CD8-positive, alpha-beta memory T cell (primary cell): ENCODE measurements at places on chromosomes 5 and 9.

GRCh38 chr9:133246991-133247390 lies 28.0 kb downstream of the ABO start:
- no peak for DNase-seq

- DNase-seq = no peak
Measured at GRCh38 chr9:36833954-36834353, 200.1 kb downstream of the PAX5 start.

DNA sequence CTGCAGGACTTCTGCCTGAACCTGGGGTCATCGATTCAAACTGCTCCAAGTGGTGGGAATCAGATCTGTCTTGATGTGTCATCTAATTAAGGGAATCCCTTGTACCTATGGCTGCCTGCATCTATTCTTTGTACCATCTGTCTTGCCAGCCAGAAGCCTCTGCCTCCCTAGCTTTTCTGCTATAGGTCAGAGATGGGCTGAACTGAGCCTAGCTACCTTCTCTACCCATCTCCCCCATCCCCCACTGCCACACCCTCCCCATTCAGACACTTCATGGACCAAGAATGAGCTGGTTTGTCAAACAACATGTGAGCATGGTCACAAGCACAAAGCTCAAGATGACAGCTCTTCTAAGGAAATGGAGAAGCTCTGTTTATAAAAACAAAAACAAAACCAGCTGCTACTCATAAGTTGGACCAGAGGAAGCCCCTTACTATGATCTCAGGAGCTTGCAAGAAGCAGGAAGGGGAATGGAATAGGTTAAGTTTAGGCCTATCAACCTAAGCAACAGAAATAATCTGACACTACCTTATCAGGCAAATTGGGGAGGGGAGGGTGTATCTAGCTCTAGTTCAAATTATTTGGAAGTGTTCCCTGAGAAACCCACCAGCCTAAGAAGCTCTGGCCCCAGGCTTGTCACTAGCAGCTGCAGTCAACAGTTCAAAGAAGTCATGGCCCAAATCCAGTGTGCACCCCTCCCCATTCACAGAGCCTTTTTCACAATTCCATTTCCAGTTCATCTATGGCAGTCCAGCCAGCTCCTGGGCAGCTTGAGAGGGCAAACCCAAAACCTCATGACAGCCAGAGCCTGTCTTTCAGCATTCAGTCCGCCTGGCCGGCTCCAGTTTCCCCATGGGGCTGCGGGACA lies 29.9 kb downstream of the SKP1 start:
- no peak for DNase-seq

GRCh38 chr9:112532427-112532826 lies 45.8 kb downstream of the KIAA1958 start:
- DNase-seq = no peak

DNA sequence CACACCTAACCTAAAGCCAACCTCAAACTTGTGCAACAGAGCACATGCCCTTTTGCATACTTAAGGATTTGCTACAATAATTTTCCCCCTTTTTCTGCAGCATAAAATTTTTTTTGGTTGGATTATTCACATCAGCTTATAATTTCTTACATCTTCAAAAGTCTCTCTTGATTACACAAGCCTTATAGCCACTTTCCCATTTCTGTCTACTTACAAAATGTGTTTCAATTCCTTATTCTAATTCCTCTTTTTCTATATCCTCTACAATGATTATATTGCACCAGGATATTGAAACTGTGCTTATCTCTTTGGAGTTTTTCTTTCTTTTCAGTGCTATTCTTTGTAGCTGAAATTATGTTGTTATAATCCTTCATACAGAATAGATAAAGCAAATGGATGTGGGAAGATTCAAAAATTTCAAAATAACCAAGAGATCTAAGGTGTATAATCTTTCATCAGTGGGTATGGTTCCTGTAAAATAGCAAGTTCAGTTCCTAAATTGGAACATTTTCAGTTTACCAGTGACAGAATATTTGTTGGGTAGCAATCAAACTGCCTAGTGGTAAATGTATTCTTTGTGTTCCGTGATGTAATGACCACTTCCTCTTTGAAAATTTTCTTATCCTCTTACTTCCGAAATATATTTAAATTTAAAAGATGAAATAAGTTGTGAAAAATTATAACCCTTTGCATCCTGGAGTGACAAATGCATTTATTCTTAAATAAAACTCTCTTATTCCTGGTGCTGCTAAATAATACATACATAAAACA lies 386.8 kb upstream of the CHD1 start:
- DNase-seq = no peak

DNA sequence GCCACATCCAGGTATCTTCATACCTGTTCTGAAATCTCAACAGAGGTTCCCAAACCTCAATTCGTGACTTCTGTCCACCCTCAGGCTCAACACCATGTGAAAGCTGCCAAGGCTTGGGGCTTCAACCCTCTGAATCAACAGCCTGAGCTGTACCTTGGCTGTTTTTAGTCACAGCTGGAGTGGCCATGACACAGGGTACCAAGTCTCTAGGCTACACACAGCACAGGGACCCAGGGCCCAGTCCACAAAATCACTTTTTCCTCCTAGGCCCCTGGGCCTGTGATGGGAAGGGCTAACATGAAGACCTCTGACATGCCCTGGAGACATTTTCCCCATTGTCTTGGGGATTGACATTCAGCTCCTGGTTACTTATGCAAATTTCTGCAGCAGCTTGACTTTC lies 464.9 kb downstream of the ELAVL2 start:
- no peak for DNase-seq

GRCh38 chr5:179308563-179309382 lies 36.5 kb downstream of the ADAMTS2 start:
- no peak for DNase-seq
